Tibial artery (tissue), 4 donors: ENCODE measurements at places on chromosomes 11 and 22.

- no peak for DNase-seq
These were observed 4.1 kb upstream of the MUC6 start for GRCh38 chr11:1040428-1041148.

- no peak for DNase-seq
These were observed 29.3 kb downstream of the FAT3 start for GRCh38 chr11:92253945-92254344.

- DNase-seq: no peak
These were observed 1.5 kb upstream of the SLC6A5 start for GRCh38 chr11:20597680-20598484.

GRCh38 chr22:16956290-16956689, 51.7 kb downstream of the GAB4 start:
- no peak for DNase-seq

DNA sequence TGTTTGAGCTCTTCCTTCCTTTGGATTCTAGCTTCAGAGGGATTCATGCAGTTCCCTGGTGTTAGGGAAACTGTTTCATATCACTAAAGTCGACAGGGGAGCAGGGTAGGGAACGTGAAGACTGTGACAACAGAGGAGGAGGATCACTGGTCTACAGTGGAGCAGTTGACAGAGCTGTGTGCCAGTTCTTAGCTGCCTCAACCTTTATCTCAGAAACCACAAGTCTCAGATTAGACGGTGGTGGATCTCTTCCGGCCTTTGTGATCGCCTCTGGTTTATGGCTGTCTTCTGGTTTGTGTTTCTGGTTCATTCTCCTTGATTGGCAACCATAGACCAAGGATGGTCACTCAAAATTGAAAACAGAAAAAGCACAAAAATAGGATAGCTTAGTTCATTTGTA, 538.9 kb upstream of the API5 start:
- DNase-seq: no peak

DNA sequence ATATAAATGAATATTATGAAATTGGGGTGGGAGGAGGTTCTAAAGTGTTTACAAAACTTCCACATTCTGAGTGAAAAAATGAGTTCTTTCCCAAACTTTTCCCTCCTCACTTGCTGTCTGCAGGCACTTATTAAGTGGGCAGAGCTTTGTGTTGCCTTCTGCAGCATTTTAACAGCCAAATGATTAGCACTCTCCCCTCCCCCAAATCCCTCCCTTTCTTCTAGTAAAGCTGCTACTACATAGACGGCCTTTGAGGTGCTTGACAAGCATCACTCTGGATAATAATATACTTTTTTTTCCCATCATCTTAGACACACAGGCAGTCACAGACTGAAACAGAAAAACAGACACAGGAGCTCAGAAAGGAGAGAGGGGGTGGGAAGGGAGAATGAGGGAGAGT, 493.5 kb downstream of the DLG2 start:
- no peak for DNase-seq

GRCh38 chr22:49192180-49192856, 635.4 kb downstream of the BRD1 start:
- no peak for DNase-seq

GRCh38 chr11:65380460-65381119, 1.9 kb downstream of the SLC25A45 start:
- no peak for DNase-seq

DNA sequence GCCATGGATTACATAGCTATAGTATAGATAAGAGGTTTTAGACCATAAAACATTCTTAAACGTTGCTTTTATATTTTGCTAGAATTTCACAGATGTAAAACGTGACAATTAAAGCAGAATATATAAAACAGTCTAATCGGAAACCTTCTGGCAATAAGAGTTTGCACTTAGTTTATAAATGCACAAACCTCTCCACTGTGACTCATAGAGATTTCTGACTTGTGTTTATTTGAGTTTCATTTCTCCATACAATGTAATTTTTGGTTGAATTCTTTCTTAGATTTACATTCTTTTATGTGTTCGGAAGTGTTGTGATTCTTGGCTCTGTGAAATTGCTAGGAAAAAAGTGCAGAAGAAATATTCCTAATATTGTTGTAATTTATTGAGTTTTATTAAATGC, 288.7 kb upstream of the CTSC start:
- no peak for DNase-seq
